Central memory CD4-positive, alpha-beta T cell (primary cell): ENCODE measurements at places on chromosomes 5 and 9.

GRCh38 chr9:38233343-38233742, 159.2 kb upstream of the ALDH1B1 start:
- no peak for DNase-seq

GRCh38 chr5:136012041-136012804, 16.6 kb upstream of the TGFBI start:
- no peak for DNase-seq

- no peak for DNase-seq
Measured at GRCh38 chr9:20552874-20553557, 69.3 kb downstream of the MLLT3 start.

DNA sequence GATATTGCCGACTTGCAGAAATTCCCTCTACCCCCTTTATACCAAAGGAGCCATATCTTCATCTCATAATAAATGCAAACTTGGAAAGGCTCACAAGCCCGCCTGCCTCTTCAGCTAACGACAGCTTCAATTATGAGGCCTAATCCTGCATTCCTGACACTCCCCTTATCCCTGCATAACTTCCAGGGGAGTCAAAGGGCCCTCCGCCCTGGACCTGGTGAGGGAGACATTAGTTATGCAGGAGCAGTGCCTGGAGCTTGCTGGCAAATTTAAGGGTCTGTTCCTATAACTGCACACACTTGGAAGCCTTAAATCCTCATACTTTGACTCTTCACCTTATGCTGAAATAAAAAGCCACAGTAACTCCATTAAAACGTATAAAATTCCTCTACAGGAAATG, 617.9 kb downstream of the BNC2 start:
- DNase-seq = no peak

- no peak for DNase-seq
Measured at GRCh38 chr5:174008922-174009321, 20.0 kb downstream of the C5orf47 start.

DNA sequence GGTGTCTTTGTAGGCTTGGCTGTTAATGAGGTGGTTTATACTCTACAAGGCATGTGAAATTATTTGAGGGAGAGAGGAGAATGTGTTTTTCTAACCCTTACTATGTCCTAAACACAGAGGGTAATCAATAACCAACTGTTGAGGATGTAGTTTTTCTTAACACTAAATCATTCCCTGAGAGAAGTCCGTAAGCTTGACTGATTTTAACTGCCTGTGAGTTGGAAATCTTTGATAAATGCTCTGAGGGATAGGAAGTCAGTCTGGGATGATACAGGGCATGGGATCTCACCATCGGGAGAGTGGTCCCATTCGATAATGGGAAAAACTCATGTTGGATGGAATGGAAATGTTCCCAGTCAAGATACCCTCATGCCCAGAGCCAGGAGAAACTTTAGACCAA, 249.6 kb downstream of the PDZD2 start:
- no peak for DNase-seq
